Stimulated activated CD8-positive, alpha-beta memory T cell treated with anti-CD3 and anti-CD28 coated beads, Interleukin-15, amount 100 ng/mL, for 48 hours (primary cell): ENCODE measurements at places on chromosomes 6 and 20.

DNA sequence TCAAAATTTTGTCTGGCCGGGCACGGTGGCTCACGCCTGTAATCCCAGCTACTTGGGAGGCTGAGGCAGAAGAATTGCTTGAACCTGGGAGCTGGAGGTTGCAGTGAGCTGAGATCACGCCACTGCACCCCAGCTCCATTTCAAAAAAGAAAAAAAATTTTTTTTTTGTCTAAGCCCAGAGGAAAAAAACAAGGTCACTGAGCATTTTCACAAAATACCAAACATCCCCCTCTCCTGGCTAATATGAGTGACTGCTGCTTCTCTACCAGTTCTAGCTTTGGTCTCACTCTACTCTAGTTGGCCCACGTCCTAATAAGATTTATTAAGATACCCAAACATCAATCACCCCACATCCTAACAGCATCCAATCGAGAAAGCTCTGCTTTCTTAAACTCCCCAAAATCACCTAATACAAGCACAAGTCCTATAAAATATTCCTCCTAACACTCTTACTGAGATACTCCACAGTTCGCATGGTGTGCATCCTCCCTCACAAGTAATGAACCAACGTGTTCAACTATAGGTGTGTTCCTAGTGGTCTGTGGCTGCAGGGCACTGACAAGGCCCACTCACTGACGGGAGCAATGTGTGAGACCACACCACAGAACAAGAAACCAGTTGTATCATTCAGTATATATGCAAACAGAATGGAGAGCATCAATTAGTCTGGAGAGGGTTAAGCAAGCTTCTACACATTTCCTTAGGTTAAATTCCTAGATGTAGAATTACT lies 64.2 kb downstream of the FKBP5 start:
- no peak for DNase-seq

- DNase-seq: no peak
Observed at GRCh38 chr20:1622450-1622849, 2.6 kb upstream of the SIRPB1 start.

DNA sequence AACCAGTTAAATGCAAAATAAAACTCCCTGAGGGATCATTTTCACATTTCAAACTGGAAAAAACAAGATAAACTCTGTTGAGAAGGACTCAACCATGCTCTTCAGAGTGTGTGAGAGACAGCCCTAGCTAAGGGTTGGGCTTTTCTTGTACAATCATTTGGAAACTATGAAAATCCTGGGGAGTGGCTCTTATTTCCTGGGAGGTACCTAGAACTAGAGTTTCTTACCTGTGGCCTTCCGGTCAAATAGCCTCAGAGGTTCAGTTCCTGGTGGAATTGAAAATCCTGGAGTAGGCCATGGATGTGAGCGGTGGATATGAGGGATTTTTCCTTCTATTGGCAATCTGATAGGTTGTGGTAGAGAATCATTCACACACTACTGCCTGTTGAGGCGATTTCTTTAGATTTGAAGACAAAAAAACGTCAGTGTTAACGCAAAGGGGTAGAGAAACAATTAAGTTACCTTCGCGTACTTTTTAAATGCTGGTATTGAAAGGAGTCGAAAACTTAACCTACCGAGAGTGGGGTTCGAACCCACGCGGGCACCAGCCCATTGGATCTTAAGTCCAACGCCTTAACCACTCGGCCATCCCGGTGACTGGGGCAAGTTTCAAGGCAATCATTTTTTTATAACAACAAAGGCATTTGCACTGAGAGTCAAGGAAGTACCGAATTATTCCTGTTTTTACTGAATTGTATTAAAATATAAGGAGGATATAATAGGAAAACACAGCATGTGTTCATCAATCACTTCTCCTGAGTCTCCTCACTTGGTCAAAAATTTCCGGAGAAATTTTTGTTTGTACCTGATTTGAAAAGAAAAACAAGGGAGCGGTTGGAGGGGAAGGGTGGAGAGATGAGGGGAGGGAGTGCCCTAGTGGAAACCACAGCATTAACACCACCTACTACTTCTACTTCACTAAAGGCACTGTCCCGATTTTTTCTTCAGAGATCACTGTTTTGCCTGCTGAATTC lies 191.3 kb downstream of the OR2B2 start:
- no peak for DNase-seq

- DNase-seq: no peak
Observed at GRCh38 chr20:46293084-46293483, 15.2 kb downstream of the CDH22 start.

- DNase-seq: no peak
Observed at GRCh38 chr6:135181333-135182070, 394 bp downstream of the MYB start.

DNA sequence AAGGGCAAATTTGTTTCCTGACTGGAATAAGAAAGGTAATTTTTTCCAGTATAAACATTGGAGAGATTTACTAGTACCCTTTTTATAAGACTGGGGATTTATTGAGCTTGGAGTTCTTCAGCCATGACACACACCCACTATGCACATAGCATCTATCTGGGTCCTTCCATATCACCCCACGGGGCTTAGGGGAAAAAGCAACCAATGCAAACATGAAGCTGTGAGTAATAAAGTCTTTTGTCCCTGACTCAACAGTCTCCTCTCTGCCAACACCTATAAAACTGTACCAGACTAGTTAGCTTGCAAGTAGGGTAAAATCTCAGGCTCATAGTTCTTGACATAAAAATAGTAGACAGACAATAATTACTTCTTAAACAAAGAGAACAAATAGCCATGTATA lies 23.4 kb downstream of the COL21A1 start:
- DNase-seq: no peak

GRCh38 chr20:63177785-63178445 lies 38.0 kb downstream of the YTHDF1 start:
- DNase-seq: no peak

- DNase-seq: no peak
Observed at GRCh38 chr6:47161176-47161687, 119.1 kb upstream of the ADGRF1 start.

DNA sequence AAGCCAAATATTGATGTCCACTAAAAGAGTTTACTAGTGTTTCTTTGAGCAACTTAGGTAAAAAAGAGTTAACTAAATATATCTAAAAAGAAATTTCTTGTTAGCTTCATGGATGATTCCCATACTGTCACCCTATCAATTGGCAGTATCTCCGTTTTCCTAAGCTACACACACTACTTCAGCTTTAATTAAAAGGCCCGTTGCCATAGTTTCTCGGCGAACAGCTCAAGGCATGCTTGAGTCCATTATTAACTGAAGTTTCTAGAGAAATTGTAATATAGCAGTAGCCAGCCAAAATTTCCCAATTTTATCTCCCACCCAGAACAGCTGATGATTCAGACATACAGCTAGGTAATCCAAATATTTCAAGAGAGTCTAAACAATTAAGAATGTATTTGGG lies 20.0 kb upstream of the BEND6 start:
- no peak for DNase-seq

DNA sequence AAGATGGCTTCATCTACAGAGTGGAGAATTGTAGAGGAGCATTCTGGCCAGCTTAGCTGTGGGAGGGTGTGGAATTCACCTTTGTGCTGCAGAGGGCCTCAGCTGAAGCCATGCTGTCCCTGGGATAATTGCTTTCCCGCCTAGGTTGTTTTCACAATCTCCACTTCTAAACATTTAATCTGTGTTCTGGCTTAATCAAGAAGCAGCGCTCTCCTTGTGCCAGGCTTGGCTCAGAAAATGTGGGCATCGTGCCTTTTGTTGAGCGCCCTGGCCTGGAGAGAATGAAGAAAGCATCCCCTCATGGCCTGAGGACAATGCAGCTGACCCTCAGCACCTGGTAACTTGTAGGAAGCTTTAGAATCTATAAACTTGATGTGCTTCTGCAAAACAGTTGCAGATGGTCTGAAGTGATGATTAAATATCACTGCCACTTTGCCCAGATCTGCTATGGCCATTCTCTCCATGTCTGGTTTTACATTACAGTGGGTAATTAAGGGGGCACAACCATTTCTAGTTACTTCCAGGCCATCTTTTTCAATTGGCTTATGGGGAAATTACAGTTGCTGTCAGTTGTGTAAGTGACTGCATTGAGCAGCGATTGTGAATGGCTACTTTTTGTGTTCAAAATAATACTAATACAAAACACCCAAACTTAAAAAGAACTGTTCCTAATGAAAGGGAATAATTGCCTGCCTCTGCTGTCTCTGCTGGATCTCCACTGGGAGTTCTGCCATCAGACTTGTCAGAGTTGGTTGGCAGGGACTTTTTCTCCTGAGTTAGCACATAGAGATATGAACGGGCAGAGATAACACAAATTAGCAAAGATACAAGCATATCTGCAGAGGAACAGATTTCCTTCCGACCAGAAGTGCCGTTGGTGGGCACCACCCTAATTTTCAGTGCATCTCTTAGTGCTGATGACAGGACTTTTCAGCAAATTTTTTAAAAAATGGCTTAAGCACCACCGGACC lies 18.4 kb downstream of the CTNNBL1 start:
- no peak for DNase-seq

DNA sequence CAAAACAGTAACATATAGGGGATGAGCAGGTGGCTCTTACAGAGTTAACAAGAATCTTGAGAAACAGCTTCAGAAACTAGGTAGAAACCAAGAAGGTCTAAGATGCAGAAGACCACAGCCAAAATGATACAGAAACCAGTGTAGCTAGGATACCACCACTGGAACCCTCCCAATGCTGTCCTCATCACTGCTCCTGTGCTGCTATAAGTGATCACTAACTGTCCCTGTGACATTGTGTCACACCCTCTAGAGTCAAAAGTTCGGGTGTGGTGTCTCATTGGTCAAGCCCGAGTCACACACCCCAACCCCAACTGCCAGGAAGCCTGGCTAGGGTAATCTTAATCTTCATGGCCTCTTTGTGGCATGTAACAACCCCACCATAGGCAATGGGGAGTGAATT lies 153.1 kb downstream of the RCAN2 start:
- no peak for DNase-seq

DNA sequence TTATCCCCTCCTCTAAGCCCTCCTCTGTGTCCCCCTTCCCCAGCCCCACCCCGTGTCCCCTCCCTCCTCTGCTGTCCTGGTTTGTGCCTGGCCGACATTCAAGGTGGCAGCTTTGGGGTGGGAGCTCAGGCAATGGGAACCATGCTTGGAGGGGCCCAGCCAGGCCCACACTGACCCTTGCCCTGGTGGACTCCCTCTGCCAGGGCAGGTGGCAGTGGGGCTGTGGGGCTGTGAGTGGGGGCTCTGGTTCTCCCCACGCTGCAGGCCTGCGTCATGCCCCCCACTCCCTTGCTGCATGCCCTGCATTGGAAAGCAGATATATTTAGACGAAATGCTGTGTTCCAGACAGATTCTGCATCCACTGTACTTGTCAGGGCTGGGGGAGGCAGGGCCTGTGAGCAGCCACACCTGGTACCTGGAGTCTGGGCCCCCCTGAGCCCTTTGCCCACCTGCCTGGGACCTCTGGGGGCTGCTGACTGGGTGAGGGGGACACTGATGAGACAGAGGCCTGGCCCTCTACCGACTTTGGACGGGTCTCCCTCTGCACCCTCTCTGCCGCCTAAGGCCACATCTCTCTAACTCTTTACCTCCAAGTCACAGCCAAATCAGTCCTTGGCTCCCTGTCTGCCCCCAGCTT lies 14.2 kb downstream of the DLGAP4 start:
- DNase-seq: no peak

GRCh38 chr6:83417880-83418663 lies 12.8 kb downstream of the ME1 start:
- no peak for DNase-seq

DNA sequence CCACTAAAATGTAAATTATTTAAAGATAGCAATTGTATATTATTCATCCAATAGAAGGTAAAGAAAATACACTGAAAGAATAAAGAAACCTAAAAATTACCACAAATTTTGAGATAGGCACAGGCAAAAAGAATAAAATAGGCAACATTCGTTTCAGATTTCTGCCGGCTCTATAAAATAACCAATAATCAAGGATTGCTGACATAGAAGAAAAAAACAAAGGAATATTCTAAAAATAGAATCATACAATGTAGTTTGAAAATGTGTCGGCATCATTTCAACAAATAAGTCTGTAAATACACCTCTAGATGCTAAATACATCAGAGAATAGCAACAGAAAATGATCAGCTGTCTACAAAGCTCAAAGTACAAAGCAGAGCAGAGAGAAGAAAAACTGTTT lies 973.3 kb downstream of the EPHA7 start:
- no peak for DNase-seq

DNA sequence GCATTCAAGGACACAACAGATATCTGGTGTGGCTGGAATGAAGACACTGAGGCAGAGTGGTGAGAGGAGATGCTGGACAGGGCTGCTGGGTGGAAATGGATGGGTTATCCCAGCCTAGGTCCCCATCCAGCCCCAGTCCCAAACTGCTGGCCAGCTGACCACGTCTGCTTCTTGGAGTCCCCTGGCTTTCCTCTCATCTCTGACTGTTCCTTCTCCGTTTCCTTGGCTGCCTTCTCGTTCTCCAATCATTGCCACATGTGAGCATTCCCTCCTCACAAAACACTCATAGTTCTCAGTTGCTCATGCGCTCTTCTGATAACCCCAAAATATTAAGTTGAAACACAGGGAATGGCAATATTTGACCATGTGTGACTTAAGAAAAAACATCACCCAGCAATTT lies 31.5 kb downstream of the MAFB start:
- no peak for DNase-seq
